Astrocyte (in vitro differentiated cells and primary cell): ENCODE measurements at places on chromosomes 2 and 18. TPM values are rescaled to one million over a fixed set of nuclear protein-coding genes. Genes with fewer than 3 reads are reported as not detected.

DNA sequence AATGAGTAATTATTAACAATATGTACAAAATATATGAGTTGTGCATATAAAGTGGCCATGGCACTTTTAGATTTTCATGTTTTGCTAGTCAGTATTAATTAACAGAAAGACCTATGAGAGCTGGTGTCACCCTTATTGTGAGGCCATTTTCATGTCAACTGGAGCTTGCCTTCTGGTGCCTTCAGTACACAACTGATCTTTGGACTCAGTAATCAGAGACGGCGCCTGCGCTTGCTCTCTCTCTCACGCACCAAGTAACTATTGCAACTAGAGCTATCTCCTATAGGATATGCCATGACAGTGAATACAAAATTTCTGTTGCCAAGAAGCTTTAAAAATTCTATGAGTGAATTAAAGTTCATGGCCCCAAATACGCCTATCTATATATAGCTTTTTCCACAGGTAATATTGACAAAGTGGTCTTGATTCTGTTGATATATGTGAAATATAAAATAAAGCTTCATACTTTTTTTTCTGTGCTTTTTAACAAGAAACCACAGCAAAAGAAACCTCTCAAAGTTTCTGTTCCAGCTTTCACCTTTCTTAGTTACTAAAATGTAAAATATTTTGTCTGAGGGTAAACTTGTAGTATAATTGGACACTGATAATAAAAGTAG, 2.9 kb downstream of the SERTAD2 start:
- H3K36me3 ChIP-seq: no peaks in the 10 kb centered on the region
- H3K27ac ChIP-seq: no peak overlapping the region
- H3K4me3 ChIP-seq: no peak overlapping the region
- H3K4me1 ChIP-seq: peaks cover 36% of the 10 kb centered on the region
- no peaks in the 10 kb centered on the region for H3K27me3 ChIP-seq

GRCh38 chr18:57856557-57857280, 53.6 kb upstream of the ATP8B1 start:
- H3K27ac ChIP-seq: no peak overlapping the region
- H3K4me3 ChIP-seq: no peak overlapping the region
- H3K4me1 ChIP-seq: no peaks in the 10 kb centered on the region
- H3K36me3 ChIP-seq: no peaks in the 10 kb centered on the region
- DNase-seq: no peak

DNA sequence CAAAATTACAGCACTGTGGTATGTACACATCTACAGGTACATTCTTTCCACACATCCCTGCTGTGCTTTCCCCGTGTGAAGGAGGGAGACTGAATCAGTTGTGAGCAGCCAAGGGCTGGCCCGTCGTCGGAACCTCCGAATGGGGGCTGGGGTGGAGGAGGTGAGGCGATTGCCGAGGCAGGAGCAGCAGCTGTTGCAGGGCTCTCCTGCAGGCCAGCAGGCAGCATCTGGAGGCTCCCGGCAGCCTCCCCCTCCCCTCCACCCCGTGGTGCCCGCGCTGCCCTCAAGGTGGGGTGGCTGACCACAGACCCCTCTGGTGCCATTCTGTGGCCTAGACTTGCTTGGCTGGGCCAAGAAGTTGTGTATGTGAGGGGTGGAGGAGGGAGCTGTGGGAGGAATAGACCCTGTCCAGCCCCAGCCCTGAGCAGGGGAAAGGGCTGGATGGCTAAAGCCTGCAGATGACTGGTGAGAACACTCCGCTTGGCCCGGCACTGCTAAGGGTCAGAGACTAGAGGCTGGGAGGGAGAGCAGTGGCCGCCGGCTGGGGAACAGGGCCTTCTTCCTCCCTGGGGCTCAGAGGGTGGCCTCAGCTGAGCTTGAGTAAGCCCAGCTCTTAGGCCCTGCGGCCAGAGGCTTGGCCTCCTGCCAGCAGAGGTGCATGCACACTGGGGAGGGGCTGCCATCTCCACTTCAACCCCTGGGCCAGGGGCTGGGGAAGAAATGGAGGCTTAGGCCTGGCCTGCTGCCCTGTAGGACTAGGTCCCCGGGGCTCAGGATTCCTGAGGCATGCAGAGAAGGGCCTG, 7.6 kb downstream of the STAMBP start:
- no peaks in the 10 kb centered on the region for H3K27me3 ChIP-seq
- peaks cover 24% of the 10 kb centered on the region for H3K4me1 ChIP-seq
- DNase-seq: no peak
- no peaks in the 10 kb centered on the region for H3K36me3 ChIP-seq
- no peak overlapping the region for H3K27ac ChIP-seq
- H3K4me3 ChIP-seq: no peak overlapping the region

GRCh38 chr18:9296233-9297006, 38.2 kb upstream of the TWSG1 start:
- DNase-seq: no peak
- H3K27me3 ChIP-seq: no peaks in the 10 kb centered on the region
- no peak overlapping the region for H3K27ac ChIP-seq
- H3K4me3 ChIP-seq: no peak overlapping the region
- H3K4me1 ChIP-seq: no peaks in the 10 kb centered on the region
- H3K36me3 ChIP-seq: no peaks in the 10 kb centered on the region

- peaks cover 3% of the 10 kb centered on the region for H3K4me1 ChIP-seq
- no peak for DNase-seq
- H3K27ac ChIP-seq: no peak overlapping the region
- H3K4me3 ChIP-seq: no peak overlapping the region
Measured at GRCh38 chr2:144592500-144593256, 72.8 kb upstream of the ZEB2 start.

DNA sequence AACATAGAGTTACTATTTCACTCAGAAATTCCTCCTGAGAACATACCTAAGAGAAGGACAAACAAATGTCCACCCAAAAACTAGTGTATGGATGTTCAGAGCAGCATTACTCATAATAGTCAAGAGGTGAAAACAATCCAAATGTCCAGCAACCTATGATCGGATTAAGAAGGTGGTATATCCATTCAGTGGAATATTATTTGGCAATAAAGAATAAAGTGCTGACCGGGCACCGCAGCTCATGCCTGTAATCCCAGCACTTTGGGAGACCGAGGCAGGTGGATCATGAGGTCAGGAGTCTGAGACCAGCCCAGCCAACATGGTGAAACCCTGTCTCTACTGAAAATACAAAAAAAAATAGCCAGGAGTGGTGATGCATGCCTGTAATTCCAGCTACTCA, 182.8 kb upstream of the AGAP1 start:
- peaks cover 4% of the 10 kb centered on the region for H3K27me3 ChIP-seq
- no peak overlapping the region for H3K4me3 ChIP-seq
- no peaks in the 10 kb centered on the region for H3K36me3 ChIP-seq
- H3K4me1 ChIP-seq: no peaks in the 10 kb centered on the region

- no peak overlapping the region for H3K27ac ChIP-seq
- DNase-seq: no peak
- no peaks in the 10 kb centered on the region for H3K27me3 ChIP-seq
- H3K4me1 ChIP-seq: no peaks in the 10 kb centered on the region
- H3K4me3 ChIP-seq: no peak overlapping the region
Measured at GRCh38 chr2:1899396-1899730, 155.0 kb upstream of the PXDN start.

DNA sequence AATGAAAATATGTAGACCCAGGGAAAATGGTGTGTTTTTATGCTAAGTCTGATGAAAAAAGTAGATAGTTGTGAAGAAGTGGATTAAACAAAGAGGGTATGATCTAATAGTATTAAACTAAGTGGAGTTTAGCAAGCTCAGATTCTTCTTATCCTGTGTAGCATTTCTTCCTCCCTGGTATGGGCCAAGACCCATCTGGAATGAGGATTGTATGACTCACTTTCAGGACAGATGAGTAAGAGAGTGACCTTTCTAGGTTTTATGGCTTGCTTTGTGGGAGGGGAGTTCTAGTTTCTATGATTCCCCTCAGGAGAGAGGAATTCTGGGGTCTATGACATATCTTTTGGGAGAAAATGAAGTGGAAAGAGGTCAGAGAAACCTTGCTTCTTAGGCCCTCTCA, 550.1 kb downstream of the SPAG16 start:
- H3K4me3 ChIP-seq: no peak overlapping the region
- H3K36me3 ChIP-seq: no peaks in the 10 kb centered on the region
- no peaks in the 10 kb centered on the region for H3K27me3 ChIP-seq
- DNase-seq: peak; percentile 86

DNA sequence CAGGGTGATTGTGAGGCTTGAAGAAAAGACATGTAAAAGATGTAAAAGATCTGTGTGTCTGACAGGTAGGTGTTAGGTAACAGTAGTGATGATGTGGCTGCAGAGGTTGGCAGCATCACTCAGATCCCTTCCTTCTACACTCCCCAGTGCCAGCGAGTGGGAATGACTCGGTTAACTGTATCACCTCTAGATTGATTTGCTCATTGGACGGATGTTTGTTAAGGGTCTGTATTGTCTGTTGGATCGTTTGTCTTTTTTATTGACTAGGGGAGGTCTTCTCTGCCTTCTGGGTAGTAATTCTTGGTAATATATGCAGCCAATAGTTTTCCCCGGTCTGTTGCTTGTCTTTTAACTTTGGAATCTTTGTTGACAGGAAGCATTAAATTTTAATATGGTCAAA, 44.8 kb upstream of the CNGA3 start:
- DNase-seq: no peak
- no peak overlapping the region for H3K27ac ChIP-seq
- H3K4me3 ChIP-seq: no peak overlapping the region
- H3K27me3 ChIP-seq: peaks cover 2% of the 10 kb centered on the region
- H3K36me3 ChIP-seq: no peaks in the 10 kb centered on the region

GRCh38 chr2:215883799-215884198, 129.6 kb downstream of the MREG start:
- H3K36me3 ChIP-seq: no peaks in the 10 kb centered on the region
- DNase-seq: no peak
- H3K27me3 ChIP-seq: no peaks in the 10 kb centered on the region
- peaks cover 4% of the 10 kb centered on the region for H3K4me1 ChIP-seq
- H3K27ac ChIP-seq: no peak overlapping the region

DNA sequence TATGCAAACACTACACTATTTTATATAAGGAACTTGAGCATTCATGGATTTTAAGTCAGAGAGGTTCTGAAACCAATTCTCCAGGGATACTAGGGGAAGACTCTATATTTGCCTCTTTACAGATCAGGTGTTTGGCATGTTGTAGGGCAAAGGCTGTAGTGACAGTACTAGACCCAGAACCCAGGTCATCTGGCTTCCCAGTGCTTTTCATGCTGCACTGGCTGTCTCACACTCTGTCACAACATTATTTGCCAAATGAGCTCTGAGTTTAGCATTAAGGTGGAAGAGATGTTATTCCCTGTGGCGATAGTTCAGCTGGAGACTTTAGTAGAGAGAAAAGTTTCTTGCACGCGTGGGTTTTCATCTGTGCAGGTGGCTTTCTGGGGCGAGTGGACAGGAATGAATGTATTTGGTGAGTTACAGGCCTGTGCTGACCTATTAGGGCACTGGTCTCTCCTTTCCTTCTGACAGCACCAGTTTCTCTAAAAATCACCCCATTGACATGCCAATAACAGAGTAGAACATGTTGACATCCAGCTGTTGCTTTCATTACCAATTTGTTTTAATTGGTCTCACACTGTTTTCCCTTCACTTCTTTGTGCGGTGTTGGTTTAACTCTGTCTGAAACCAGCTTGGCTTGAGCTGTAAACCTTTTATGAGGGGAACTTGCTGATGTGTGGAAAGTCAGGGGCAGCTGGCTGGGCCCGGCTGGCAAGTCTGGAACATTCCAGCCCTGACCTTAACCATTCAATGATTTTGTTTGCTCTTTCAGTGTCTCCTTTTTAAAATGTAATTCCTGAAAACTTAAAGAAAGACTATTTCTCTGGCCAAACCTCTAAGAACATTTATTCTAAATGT, 643.0 kb upstream of the FAM98A start:
- no peak for DNase-seq
- H3K4me1 ChIP-seq: no peaks in the 10 kb centered on the region
- no peak overlapping the region for H3K4me3 ChIP-seq
- no peak overlapping the region for H3K27ac ChIP-seq

DNA sequence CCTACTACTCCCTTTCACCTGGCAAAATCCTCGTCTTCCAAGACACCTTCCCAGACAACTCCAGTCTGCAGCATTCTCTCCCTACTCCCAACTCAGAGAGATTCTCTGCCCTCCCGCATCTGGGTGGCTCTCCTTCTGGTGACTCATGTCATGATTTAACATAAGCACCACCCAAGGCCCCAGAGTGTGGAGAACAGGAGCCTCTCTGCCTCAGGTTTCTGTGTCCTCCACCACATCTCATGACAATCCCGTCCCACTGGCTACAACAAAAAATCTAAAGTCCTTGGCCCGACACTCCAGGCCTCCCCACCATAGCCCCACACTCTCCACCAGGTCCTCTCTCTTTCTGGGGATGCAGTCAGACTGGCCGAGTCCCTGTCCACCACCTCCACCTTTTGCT, 197.1 kb downstream of the BCL11A start:
- no peak for DNase-seq
- H3K4me1 ChIP-seq: no peaks in the 10 kb centered on the region
- H3K36me3 ChIP-seq: no peaks in the 10 kb centered on the region

DNA sequence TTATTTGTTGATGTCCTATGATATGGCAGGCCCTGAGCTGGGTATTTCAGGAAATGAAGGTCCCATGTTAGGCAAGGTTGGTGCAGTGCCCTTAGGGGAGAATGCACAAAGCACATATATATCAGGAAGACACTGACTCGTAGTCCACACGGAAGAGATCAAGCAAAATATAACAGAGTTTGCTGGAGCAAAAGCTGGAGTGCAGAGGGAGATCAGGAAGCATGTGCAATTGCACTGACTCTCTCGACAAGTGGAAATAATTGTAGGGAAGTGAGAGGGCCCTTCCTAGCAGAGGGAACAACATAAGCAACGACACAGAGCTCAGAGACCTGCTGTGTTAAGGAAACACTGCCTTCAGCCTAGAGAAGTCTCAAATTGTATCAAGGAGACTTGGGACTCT, 4.2 kb downstream of the ZNF385B start:
- no peaks in the 10 kb centered on the region for H3K36me3 ChIP-seq
- H3K4me3 ChIP-seq: no peak overlapping the region
- no peak for DNase-seq
- H3K4me1 ChIP-seq: peaks cover 4% of the 10 kb centered on the region
- H3K27me3 ChIP-seq: peaks cover 35% of the 10 kb centered on the region

DNA sequence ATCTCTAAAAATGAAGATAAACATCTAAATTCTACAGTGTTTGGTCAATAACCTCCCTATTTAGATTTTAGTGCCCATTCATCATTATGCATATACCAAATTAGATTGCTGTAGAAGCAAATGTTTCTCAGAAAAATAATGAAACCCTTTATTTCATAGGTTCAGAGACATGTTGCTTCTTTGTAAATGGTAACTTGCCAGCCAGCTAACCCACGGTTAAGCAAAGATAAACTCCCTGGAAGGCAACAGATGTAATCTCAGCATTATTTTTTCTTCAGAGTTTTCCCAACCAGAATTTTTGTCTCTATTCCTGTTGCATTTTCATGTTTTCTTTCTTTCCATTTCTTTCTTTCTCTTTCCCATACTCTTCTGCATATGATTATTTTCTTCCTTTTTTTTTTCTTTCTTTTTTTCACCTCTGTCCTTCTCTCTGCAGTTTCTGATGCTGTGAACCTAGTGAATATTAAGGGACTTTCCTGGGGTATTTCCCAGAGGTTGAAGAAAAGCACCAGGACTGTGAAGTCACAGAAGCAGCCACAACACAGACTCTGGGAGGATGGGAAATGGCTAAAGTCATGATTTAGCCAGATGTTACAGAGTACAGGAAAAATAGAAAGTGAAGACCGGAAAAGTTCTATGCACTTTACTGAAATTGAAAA, 50.0 kb upstream of the DSG1 start:
- no peaks in the 10 kb centered on the region for H3K36me3 ChIP-seq
- no peak for DNase-seq
- H3K27ac ChIP-seq: no peak overlapping the region
- peaks cover 3% of the 10 kb centered on the region for H3K4me1 ChIP-seq
- no peaks in the 10 kb centered on the region for H3K27me3 ChIP-seq
- no peak overlapping the region for H3K4me3 ChIP-seq

The MYO1B gene
- total RNA-seq: 95.7 TPM in 2 replicates

The CYP27A1 gene
- total RNA-seq: 3.9 and 4.3 TPM in 2 replicates

The POTEC gene
- total RNA-seq: not detected in 2 replicates

The ALLC gene
- not detected in 2 replicates for total RNA-seq
